ENCODE measurements at places on chromosomes 3 and 15.
A peak's percentile ranks its signal among the peaks of the same experiment; 100 is the strongest.

- DNase-seq = peak; percentile 34
These were observed 311.5 kb downstream of the CACNA2D3 start for GRCh38 chr3:54433846-54434245.

- no peak for DNase-seq
These were observed 261.3 kb upstream of the NR2E3 start for GRCh38 chr15:71549091-71549490.

- DNase-seq = no peak
These were observed 23.4 kb downstream of the SLC9A9 start for GRCh38 chr3:143824735-143825385.

DNA sequence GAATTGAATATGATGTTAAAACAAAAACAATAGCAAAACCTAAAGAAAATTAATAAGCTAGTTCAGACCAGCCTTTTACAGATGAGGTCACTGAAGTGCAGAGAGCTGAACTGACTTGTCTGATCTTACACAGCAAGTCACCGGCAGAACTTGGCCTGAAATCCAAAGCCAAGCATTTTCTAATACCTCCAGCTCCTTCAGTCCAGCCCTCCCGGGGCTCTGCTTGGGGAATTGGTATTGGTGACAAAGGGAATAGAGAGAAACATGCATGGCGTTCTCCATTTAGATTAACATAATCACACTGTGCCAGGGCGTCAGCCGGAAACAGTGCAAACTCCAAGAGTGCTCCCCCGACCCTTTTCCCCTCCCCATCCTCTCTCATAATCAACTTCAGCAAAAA lies 14.1 kb upstream of the ZSCAN2 start:
- DNase-seq = no peak

- DNase-seq = no peak
These were observed 8.3 kb downstream of the MAPKBP1 start for GRCh38 chr15:41782371-41783282.

DNA sequence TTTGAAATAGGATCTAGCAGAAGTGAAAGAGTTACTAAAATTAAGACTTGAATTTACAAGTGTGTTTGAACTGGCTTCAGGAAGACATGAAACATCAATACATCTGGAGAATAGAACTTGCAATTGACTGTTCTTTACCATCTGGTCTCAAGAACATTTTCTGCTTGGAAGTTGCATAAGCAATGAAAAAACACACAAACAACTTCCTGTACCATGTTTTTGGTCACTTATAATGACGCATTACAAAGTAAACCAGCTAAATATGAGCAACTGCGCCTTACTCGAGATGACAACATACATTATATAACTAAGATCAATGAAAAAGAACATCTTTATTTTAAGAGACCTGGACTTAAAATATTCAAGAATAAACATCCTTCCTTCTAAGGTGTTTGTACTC lies 112.5 kb downstream of the TIGIT start:
- no peak for DNase-seq

- no peak for DNase-seq
These were observed 52.8 kb downstream of the ITGA11 start for GRCh38 chr15:68379058-68379758.

- no peak for DNase-seq
These were observed 15.8 kb upstream of the CYP11A1 start for GRCh38 chr15:74383286-74383685.

- DNase-seq = no peak
These were observed 186.2 kb downstream of the GOLGA6L6 start for GRCh38 chr15:20355256-20355868.

DNA sequence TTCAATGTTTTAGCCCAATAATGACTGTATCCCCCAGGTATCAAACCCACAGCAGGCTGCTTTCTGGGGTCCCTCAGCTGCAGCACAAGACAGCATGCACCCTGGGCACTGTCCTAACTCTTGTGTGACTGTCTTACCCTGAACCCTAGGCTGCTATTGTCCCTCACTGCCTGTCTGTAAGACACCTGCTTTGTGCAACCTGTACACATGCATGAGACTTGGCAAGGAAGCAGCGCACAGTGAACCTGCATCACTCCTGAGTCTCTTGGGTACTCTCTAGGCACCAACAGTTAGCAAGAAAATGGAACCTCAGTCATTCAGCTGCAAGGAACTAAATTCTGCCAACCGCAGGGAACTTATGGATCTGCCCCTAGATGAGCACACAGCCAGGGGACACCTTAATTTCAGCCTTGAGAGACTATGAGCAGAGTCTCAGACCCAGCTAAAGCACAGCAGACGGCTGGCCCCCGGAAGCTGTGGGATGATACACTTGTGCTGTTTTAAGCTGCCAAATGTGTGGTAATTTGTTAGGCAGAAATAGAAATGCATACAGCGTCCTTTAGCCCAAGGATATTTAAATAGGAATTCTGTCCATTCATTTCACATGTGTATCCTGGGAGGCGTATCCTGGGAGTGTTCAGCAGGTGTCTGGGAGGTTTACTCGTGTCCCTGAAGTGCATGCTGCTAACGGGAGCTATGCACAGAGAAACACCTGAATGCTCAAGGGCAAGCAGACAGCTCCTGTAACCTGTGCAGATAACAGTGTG lies 223.8 kb downstream of the KLF13 start:
- peak; percentile 66 for DNase-seq

All from NCI-H2081 (cell line).